ENCODE measurements at places on chromosomes 5 and 9.

DNA sequence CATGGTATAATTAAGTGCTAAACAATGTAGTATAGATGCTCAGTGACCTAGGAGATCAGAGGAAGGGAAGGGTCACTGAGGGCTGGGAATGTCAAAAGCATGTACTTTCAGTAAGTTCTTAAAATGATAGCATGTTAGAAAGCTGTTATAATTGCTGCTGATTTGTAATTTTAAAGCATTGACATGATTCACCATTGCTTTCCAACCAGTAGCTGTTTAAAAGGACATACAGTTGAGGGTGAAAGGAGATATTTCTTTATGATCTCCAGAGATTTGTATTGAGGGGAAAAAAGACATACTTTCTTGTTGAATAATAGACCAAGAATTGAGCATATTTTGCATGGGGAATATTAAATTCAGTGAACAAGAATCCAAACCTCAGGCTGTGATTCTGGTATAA is 1.2 kb upstream of the SLC1A3 start:
- DNase-seq: no peak

DNA sequence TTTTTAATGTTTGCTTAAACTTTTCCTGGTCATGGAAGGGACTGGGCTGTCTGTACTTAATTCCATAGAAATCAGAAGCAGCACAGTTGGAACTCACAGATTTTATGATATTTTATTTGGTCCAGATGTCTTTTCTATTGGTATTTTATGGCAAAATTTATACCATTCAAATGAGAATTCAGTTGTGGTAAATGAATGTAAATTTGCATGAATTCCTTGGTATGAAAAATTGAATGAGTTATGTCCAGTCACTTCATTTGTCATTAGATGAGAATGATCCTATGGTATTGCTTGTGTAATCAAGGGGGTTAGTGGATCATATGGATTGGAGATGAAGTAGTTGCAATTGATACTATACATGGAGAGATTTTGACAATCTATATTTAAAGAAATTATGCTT is 188.0 kb downstream of the KDM4C start:
- DNase-seq: no peak

DNA sequence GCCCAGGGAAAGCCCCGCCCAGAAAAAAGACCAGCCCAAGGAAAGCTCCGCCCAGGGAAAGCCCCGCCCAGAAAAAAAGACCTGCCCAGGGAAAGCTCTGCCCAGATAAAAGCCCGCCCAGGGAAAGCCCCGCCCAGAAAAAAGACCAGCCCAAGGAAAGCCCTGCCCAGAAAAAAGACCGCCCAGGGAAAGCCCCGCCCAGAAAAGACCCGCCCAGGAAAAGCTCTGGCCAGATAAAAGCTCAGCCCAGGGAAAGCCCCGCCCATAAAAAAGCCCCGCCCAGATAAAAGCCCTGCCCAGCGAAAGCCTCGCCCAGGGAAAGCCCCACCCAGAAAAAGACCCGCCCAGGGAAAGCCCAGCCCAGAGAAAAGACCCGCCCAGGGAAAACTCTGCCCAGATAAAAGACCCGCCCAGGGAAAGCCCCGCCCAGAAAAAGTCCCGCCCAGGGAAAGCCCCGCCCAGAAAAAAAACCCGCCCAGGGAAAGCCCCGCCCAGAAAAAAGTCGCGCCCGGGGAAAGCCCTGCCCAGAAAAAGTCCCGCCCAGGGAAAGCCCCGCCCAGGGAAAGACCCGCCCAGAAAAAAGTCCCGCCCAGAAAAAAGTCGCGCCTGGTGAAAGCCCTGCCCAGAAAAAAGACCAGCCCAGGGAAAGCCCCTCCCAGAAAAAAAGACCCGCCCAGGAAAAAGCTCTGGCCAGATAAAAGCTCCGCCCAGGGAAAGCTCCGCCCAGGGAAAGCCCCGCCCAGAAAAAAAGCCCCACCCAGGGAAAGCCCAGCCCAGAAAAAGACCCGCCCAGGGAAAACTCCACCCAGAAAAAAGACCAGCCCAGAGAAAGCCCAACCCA is 11.9 kb downstream of the GRIN1 start:
- no peak for DNase-seq

DNA sequence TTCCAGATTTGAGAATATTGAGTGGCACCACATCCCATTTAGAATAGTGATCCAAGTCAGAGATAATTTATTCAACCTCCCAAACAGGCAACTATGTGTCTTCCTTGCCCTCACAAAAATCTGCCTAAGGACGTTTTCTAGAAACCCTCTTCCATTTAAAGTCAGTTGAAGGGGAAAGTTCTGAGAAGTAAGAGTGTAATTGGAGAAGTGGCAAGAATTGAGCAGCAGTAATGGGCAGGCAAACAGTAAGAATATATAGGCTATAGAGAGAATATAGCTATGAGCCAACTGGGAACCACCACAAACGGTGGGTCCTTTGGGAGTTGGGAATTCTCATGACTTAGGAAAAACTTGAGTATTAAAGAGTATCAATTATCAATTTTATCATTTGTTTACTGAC is 31.1 kb upstream of the CETN3 start:
- no peak for DNase-seq

- no peak for DNase-seq
These were observed 21.7 kb downstream of the XRCC4 start for GRCh38 chr5:83099001-83099400.

GRCh38 chr5:78552729-78553342 is 95.7 kb downstream of the LHFPL2 start:
- DNase-seq: no peak

DNA sequence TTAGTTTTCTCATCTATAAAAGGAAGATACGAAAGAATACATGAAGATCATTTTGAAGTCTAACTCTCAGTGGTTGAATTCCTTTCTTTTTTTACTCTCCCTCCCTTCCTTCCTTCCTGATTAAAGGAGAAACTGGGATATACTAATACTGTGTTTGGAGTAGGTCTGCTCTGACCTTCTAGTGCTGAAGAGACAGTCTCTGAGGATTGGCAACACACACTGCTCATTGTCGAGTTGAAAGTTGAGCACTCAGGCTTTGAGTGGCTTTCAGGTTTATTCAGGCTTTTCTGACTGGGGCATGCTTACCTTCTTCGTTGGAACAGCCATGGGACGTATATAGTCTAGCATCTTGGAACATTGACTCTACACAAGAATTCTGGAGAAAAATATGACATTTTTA is 86.9 kb upstream of the RPS23 start:
- no peak for DNase-seq

- DNase-seq: no peak
These were observed 2.4 kb downstream of the EDF1 start for GRCh38 chr9:136863623-136864273.

Measured in gastrocnemius medialis (tissue), 4 donors.